Caco-2 (cell line): ENCODE measurements at places on chromosomes 1 and 21. TPM values are rescaled to one million over a fixed set of nuclear protein-coding genes. Genes with fewer than 3 reads are reported as not detected.

DNA sequence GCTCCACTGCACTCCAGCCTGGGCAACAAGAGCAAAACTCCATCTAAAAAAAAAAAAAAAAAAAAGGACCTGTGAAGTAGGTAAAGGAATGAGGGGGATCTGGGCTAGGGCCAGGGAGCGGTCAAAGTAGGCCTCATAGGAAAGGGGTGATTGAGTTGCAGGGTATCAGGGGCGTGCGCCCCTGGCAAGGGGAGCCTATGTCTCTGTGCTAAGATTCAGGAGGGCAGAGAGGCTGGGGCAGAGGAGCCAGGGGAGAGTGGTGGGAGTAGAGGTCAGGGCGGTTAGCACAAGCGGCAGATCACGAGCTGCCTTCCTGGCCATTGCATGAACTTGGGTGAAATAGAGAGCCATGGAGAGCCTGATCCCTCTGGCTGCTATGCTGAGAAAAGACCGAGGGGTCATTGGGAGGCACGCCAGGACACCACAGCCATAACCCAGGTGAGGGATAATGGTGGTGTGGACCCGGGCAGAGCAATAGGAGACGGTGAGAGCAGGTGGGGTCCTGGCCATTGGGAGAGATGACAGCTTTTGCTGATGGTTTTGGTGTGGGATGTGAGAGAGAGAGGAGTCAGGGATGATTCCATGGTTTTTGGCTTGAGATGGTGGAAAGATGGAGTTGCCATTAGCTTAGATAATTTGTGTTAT lies 30.6 kb upstream of the CSF1 start:
- H3K4me1 ChIP-seq = peaks cover 10% of the 10 kb centered on the region
- no peak overlapping the region for H3K4me3 ChIP-seq
- DNase-seq = no peak
- H3K27ac ChIP-seq = no peak overlapping the region
- H3K36me3 ChIP-seq = no peaks in the 10 kb centered on the region

The UTS2 gene
- 10.8 and 15.0 TPM in 2 replicates for total RNA-seq

- H3K27ac ChIP-seq = peak overlapping the region; percentile 84
- H3K27me3 ChIP-seq = no peaks in the 10 kb centered on the region
- peak; percentile 84 for DNase-seq
- H3K36me3 ChIP-seq = no peaks in the 10 kb centered on the region
- H3K4me3 ChIP-seq = peak overlapping the region; percentile 73
These were observed 8.2 kb downstream of the SYTL1 start for GRCh38 chr1:27349784-27350662.

DNA sequence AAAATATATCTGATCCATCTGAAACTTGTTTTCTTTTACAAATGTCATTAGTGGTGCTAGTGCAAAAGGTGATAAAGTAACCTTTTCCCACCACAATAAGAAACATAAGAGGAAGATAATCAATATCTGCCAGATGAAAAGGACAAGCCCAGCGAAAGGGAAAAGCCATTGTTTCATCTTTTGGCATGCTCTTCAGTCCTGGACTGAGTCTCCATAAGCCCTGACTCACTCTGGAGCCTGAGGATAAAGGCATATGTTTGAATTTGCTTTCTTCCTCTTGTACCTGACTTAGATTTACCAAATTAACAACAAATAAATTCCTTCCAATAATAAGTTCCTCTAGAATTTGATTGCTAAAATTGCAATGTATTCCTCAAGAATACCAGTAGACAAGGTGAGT lies 13.6 kb downstream of the DNAJC11 start:
- H3K36me3 ChIP-seq = no peaks in the 10 kb centered on the region; the same call in 1 of the 2 replicates
- no peaks in the 10 kb centered on the region for H3K4me1 ChIP-seq
- DNase-seq = no peak
- no peaks in the 10 kb centered on the region for H3K27me3 ChIP-seq

GRCh38 chr21:39066829-39067780 lies 116.1 kb downstream of the PSMG1 start:
- no peak overlapping the region for H3K4me3 ChIP-seq
- DNase-seq = no peak
- H3K27ac ChIP-seq = no peak overlapping the region
- H3K27me3 ChIP-seq = no peaks in the 10 kb centered on the region

DNA sequence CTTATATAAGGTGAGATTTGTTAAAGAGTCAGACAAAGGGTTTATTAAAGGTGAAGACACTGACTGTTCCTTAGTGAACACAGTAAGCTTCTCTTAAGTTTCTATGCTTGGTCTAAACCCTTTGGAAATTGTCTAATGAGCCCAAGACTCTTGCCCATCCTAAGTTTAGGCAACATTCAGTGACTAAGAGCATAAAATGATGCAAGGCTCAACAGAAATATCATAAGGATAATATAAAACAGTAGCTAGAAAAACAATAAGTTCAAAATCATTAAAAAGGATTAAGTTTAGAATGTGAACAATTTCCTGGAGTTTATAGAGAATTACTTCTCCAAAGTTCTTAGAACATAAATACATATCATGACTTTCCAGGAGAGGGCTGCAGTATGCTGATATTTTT lies 108.9 kb upstream of the PDC start:
- H3K27me3 ChIP-seq = no peaks in the 10 kb centered on the region
- no peak overlapping the region for H3K4me3 ChIP-seq
- peaks cover 8% of the 10 kb centered on the region for H3K4me1 ChIP-seq
- H3K27ac ChIP-seq = no peak overlapping the region

The GJA9 gene
- total RNA-seq = not detected in 2 replicates

DNA sequence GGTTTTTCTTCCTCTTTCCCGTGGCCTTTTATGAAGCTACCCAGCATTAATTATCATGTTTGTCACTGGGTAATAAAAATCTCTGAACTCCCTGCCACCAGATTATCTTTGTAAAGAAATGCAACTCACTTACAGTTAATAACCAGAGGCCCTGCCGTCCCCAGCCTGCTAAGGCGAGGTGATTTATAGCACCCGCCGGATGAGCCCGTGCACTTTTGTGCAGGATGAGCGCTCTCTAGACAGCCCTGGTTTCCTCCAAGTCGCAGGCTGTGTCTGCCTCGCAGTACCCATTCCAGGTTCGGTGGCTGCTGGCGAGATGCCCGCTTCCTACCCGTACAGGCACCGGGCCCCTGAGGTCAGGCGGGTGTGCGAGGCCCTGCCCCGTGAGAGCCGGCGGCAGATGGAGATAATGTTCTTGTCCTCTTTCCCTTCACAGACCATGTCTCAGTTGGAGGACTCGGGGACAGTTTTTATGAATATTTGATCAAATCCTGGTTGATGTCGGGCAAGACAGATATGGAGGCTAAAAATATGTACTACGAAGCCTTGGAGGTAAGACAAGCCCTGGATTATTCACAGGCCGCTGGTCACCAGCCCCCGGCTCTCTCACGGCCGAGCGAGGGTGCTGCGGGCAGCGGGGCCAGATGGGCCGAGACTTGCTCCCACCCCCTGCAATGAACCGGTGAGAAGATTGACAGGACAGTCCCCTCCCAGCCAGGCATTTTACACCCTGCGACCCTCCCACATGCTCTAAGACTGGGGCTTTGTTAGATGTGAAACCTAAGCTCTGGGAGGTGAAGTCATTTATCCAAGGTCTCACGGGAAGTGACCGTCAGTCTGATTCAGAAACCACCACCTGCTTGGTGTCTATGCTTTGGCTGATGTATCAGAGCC lies 28.5 kb upstream of the SELENON start:
- H3K27me3 ChIP-seq = no peaks in the 10 kb centered on the region
- H3K27ac ChIP-seq = peak overlapping the region; percentile 73
- no peak overlapping the region for H3K4me3 ChIP-seq
- H3K36me3 ChIP-seq = no peaks in the 10 kb centered on the region
- H3K4me1 ChIP-seq = peaks cover 57% of the 10 kb centered on the region
- DNase-seq = peak; percentile 70

- DNase-seq = peak; percentile 59
- no peaks in the 10 kb centered on the region for H3K36me3 ChIP-seq
- H3K27me3 ChIP-seq = no peaks in the 10 kb centered on the region
- H3K4me3 ChIP-seq = no peak overlapping the region
- no peaks in the 10 kb centered on the region for H3K4me1 ChIP-seq
These were observed 20.6 kb downstream of the RUNX3 start for GRCh38 chr1:24909388-24909898.

- H3K4me1 ChIP-seq = no peaks in the 10 kb centered on the region
- no peak overlapping the region for H3K27ac ChIP-seq
- H3K4me3 ChIP-seq = no peak overlapping the region
- no peaks in the 10 kb centered on the region for H3K36me3 ChIP-seq
- no peaks in the 10 kb centered on the region for H3K27me3 ChIP-seq
- DNase-seq = no peak
These were observed 236.2 kb downstream of the COL11A1 start for GRCh38 chr1:102872097-102872496.

- H3K27ac ChIP-seq = no peak overlapping the region
- H3K4me1 ChIP-seq = no peaks in the 10 kb centered on the region
- H3K27me3 ChIP-seq = no peaks in the 10 kb centered on the region
- no peaks in the 10 kb centered on the region for H3K36me3 ChIP-seq
- no peak for DNase-seq
These were observed 61.4 kb upstream of the TNFSF18 start for GRCh38 chr1:173112129-173112528.

The PBXIP1 gene
- 24.0 and 24.6 TPM in 2 replicates for total RNA-seq
